Stimulated activated CD4-positive, alpha-beta T cell treated with anti-CD3 and anti-CD28 coated beads, Interleukin-2, amount 100 ng/mL, for 48 hours (primary cell): ENCODE measurements at places on chromosomes 7 and 10.

GRCh38 chr7:14596421-14596820, 306.1 kb downstream of the DGKB start:
- no peak for DNase-seq

DNA sequence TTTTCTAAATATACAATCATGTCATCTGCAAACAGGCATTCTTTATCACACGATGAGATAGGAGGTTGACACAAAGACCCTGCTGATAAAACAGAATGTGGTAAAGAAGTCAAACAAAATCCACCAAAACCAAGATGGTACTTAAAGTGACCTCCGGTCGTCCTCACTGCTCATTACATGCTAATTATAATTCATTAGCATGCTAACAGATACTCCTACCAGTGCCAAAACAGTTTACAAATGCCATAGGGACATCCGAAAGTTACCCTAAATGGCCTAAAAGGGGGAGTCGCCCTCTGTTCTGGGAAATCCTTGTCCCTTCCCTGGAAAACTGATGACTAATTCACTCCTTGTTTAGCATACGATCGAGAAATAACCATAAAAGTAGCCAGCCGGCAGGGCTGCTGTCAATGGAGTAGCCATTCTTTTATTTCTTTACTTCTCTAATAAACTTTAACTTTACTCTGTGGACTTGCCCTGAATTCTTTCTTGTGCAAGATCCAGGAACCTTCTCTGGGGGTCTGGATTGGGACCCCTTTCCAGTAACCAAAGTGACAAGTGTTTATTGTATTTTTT, 126.6 kb downstream of the CCDC71L start:
- no peak for DNase-seq

GRCh38 chr10:101778151-101778780, 2.4 kb upstream of the FGF8 start:
- DNase-seq, result no peak

GRCh38 chr10:93039721-93040120, 20.9 kb upstream of the CYP26C1 start:
- no peak for DNase-seq

- DNase-seq, result no peak
Observed at GRCh38 chr10:85679061-85679460, 687.5 kb downstream of the GRID1 start.

DNA sequence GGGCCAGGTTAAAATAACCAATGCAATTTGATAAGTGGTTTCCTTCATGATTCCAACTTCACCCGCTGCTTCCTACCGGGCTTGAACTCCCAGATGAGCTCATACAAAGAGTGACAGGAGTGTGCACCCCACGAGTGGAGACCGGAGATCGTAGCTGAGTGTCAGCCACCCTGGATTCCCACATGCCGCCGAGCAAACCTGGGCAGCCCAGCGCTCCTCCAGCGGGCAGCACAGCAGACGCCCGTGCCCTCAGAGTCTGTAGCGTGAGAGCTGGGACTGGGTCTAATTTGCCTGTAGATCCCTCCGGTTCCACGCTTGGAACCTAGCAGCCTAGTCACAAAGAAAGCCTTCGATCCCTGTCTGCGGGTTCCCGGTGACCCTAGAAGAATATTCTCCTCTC, 476.1 kb upstream of the MGMT start:
- no peak for DNase-seq
